ENCODE measurements at places on chromosomes 16 and 17. TPM values are rescaled to one million over a fixed set of nuclear protein-coding genes. Genes with fewer than 3 reads are reported as not detected.
A peak's percentile ranks its signal among the peaks of the same experiment; 100 is the strongest.

DNA sequence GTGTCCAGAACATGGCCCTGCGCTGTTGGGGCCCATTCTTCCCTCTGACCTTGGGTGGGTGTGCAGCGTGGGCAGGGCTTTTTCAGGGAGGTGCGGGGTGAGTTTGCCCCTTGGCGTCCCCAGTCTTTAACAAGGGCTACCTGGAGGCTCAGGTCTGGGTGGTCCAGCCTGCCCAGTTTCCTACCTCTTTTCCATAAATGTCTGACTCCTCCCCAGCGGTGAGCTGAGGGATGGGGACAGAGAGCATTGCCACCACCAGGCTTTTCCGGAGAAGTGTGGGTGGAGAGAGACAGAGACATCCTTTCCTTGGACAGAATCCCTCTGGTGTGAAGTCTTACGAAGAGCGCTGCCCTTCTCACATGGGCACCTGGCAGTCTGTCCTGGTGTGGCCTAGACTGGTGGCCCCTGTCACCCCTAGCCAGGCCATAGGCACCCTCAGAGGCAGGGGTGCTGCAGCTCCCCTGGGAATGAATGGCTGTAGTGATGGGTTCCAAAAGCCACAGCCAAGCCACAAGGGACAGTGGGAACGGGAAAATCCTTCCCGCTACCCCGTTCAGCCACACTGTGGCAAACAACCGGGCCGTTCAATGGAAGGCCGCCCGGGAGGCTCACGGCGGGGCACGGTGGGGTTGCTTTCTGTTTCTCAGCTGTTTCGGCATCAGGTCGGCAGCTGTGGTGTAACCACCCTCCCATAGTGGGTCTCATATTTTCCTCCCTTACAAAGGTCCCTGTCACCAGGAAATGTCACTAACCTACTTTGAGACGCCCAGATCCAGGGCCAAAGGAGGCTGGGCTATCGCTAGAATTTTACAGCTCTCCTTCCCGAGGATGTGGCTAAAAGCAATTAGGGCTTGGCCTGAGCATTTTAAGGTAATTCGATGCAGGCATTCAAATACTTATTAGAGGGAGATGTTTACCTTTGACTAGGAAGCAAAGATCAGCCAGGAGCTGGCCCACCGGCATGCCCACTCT lies 61.9 kb upstream of the GSE1 start:
- H3K27ac ChIP-seq, result peak overlapping the region; percentile 67
- H3K4me1 ChIP-seq, result peaks cover 32% of the 10 kb centered on the region
- no peaks in the 10 kb centered on the region for H3K36me3 ChIP-seq
- H3K4me3 ChIP-seq, result peak overlapping the region; percentile 28
- peak; percentile 65 for DNase-seq

DNA sequence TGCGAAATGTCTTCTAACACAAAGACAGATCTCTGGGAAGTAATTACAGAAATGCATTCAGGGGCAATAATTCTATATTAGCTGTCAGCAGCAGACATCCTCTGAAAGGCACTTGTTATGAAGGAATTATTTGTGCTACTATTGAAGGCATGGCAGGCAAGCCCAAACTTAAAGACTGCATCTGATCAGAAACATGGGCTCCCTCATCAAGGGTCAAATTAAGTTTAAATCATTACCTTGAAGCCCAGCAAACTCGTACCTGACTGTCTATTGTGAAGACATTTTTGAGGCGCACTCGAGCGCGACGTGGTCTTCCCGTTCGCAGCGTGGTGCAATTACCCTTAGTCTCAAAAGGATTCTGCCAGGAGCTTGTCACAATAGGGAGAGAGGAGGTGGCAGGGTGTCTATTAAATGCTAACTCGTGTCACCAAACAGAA lies 110.6 kb downstream of the ZNF423 start:
- H3K4me3 ChIP-seq, result no peak overlapping the region
- H3K27ac ChIP-seq, result no peak overlapping the region
- H3K27me3 ChIP-seq, result peaks cover 5% of the 10 kb centered on the region
- no peaks in the 10 kb centered on the region for H3K4me1 ChIP-seq

The GJD3 gene
- total RNA-seq, result not detected

The RHBDL1 gene
- 0.89 TPM for total RNA-seq
